ENCODE measurements at places on chromosomes 5 and 9.

- no peaks in the 10 kb centered on the region for H3K36me3 ChIP-seq
- H3K4me3 ChIP-seq: no peak overlapping the region
Observed at GRCh38 chr5:53472279-53472678, 8.2 kb upstream of the FST start.

GRCh38 chr9:74691058-74691457 lies 193.9 kb downstream of the RORB start:
- no peaks in the 10 kb centered on the region for H3K36me3 ChIP-seq
- H3K4me1 ChIP-seq: no peaks in the 10 kb centered on the region
- H3K4me3 ChIP-seq: no peak overlapping the region
- no peak overlapping the region for H3K27ac ChIP-seq

GRCh38 chr5:1041225-1042143 lies 32.9 kb downstream of the NKD2 start:
- H3K27ac ChIP-seq: no peak overlapping the region
- no peaks in the 10 kb centered on the region for H3K36me3 ChIP-seq
- no peaks in the 10 kb centered on the region for H3K4me1 ChIP-seq
- no peak overlapping the region for H3K4me3 ChIP-seq
- H3K27me3 ChIP-seq: no peaks in the 10 kb centered on the region

GRCh38 chr5:136809382-136809781 lies 444.0 kb upstream of the TRPC7 start:
- H3K27ac ChIP-seq: no peak overlapping the region
- H3K27me3 ChIP-seq: no peaks in the 10 kb centered on the region
- H3K36me3 ChIP-seq: no peaks in the 10 kb centered on the region
- no peaks in the 10 kb centered on the region for H3K4me1 ChIP-seq
- no peak overlapping the region for H3K4me3 ChIP-seq

DNA sequence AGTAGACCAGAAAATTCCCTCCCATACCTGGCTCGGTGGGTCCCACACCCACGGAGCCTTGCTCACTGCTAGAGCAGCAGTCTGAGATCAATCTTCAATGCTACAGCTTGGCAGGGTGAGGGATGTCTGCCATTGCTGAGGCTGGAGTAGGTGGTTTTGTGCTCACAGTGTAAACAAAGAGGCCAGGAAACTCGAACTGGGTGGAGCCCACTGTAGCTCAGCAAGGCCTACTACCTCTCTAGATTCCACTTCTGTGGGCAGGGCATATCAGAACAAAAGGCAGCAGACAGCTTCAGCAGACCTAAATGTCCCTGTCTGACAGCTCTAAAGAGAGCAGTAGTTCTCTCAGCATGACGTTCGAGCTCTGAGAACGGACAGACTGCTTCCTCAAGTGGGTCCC lies 5.6 kb upstream of the GZMA start:
- H3K27ac ChIP-seq: no peak overlapping the region
- H3K4me1 ChIP-seq: no peaks in the 10 kb centered on the region
- H3K27me3 ChIP-seq: no peaks in the 10 kb centered on the region
- no peaks in the 10 kb centered on the region for H3K36me3 ChIP-seq

DNA sequence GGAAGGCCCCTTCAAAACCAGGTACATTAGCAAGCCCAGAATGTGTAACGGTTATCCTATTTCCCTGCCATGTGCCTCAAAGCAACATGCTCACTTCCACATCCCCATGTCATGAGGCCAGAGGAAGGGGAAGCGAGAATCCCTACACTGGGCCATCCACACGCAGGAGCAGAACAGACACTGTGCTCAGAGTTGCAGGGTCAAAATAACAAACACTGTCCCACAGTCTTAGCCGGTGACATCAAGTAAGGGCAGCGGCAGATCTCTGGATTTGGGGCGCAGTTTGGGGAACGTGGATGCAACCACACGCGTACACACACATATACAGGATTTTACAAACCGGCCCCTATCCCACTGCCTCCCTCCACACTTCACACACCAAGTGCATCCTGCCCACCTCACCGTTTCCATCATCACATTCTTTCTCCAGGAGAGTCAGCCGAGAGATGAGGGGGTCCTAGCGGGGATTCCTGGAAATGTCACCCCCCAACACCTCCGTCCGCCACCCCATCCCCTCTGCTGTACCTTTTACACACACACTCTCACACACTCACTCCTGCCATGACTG lies 776 bp downstream of the APBA1 start:
- H3K27me3 ChIP-seq: no peaks in the 10 kb centered on the region
- peak overlapping the region; percentile 69 for H3K4me3 ChIP-seq
- no peaks in the 10 kb centered on the region for H3K4me1 ChIP-seq
- peak overlapping the region; percentile 78 for H3K27ac ChIP-seq
- no peaks in the 10 kb centered on the region for H3K36me3 ChIP-seq

DNA sequence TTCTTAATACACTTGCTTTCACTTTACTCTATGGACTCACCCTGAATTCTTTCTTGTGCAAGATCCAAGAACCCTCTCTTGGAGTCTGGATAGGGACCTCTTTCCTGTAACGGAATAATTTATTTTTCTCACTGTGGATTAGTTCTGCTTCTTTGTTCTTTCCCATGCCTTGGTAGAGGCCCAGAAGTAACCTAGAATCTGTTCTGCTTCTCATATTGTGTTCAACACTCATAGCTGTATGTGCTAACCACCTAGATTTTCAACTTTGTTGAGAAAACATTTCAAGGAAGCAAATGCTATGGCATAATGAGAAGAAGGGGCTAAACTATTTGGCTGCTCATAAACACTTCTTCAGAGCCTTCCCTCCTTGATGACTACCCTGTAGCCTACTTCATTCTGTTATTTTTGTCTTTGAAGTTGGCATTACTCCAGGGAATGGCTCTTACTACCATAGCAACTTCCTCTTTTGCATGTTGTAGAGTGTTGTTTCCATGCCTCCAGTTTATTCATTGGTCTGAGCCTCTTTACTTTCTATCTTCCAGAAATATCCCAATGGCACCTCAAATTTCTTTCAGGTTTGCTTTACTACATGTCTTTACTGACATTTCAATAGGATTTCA lies 74.3 kb downstream of the KIAA0825 start:
- H3K27ac ChIP-seq: no peak overlapping the region
- no peak overlapping the region for H3K4me3 ChIP-seq
- H3K36me3 ChIP-seq: no peaks in the 10 kb centered on the region
- no peaks in the 10 kb centered on the region for H3K27me3 ChIP-seq
- no peak for DNase-seq

- no peak overlapping the region for H3K27ac ChIP-seq
- no peaks in the 10 kb centered on the region for H3K36me3 ChIP-seq
- no peaks in the 10 kb centered on the region for H3K4me1 ChIP-seq
- no peaks in the 10 kb centered on the region for H3K27me3 ChIP-seq
- no peak overlapping the region for H3K4me3 ChIP-seq
- no peak for DNase-seq
Observed at GRCh38 chr5:93477816-93478215, 103.2 kb downstream of the NR2F1-AS1 start.

DNA sequence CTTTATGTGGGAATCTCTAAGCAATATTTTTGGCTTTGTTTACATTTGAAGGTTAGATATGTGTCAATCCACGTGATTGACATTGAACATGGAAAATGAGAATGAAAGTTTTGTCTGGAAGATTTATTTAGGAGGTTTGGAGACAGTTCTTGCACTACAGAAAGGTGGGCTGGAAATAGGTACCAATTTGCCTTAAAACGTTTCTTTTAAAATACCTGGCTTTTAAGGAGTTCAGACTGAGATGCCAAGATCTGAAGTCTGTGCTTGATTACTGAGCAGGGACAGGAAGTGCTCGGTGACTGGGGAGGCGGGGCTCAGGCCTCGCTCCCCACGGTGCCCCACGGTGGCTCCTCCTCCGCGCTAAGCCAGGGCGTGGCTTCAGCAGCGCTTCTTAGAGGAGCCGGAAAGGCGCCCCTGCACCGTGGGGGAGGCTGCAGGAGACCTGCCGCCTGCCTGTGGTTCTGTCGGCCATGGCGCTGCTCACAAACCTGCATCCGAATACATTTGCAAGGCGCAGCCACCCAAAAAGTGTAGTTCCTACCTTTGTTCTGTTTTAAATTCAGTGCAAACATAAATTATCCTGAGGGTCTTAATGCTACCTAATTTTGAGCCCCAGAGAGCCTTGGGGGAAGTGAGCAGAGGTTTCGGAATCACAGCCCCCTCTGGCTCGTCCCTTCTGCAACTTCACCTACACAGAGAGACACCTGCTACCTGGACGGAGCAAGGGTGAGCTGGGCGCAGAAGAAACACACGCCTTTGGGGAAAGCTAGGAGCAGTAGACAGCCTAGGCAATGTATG lies 49.2 kb downstream of the USP20 start:
- peaks cover 5% of the 10 kb centered on the region for H3K4me1 ChIP-seq
- H3K27ac ChIP-seq: peak overlapping the region; percentile 92
- peak; percentile 86 for DNase-seq
- peak overlapping the region; percentile 70 for H3K4me3 ChIP-seq

GRCh38 chr5:143284521-143284920 lies 119.0 kb downstream of the NR3C1 start:
- no peak overlapping the region for H3K27ac ChIP-seq
- H3K27me3 ChIP-seq: no peaks in the 10 kb centered on the region
- DNase-seq: no peak
- no peaks in the 10 kb centered on the region for H3K4me1 ChIP-seq
- no peak overlapping the region for H3K4me3 ChIP-seq

DNA sequence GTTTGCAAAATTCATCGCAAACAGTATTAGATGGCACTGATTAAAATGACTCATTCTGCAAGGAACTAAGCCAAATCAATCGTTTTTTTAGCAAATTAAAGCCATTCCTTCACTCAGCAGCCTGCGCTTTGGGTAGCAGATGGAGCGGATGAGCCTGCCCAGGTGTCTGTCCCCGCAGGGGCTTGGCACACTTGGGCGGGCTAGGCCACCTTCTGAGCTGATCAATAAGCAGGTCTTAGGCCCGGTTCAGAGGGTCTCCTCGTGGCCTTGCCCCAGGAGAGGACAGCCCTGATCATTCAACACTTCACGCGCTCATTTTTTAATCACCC lies 78.0 kb upstream of the FCN1 start:
- no peak overlapping the region for H3K27ac ChIP-seq
- H3K27me3 ChIP-seq: no peaks in the 10 kb centered on the region
- H3K4me3 ChIP-seq: no peak overlapping the region
- DNase-seq: no peak
- H3K4me1 ChIP-seq: no peaks in the 10 kb centered on the region
- H3K36me3 ChIP-seq: no peaks in the 10 kb centered on the region

DNA sequence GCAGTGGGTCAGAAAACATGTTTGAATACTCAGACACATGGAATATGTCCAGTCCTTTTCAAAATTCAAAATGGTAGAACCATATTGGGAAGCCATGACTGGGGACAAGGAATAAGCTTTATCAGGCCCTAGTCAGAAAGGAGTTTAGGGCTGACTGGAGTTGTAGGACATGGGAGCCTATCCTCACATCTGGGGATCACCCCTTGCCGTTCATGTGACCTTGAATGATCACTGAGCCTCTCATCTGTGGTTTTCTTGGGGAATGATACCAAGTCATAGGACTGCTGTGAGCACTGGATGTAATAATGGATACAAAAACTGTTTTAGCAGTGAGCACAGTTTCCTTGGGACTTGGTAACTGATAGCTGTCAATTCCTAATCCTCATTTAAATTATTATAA lies 84.7 kb downstream of the IQGAP2 start:
- no peaks in the 10 kb centered on the region for H3K27me3 ChIP-seq
- H3K4me1 ChIP-seq: no peaks in the 10 kb centered on the region
- H3K4me3 ChIP-seq: no peak overlapping the region
- DNase-seq: no peak
- no peak overlapping the region for H3K27ac ChIP-seq

- no peak overlapping the region for H3K27ac ChIP-seq
- H3K4me1 ChIP-seq: no peaks in the 10 kb centered on the region
- H3K27me3 ChIP-seq: no peaks in the 10 kb centered on the region
- H3K36me3 ChIP-seq: no peaks in the 10 kb centered on the region
- DNase-seq: no peak
Observed at GRCh38 chr5:142495531-142495930, 170.7 kb upstream of the SPRY4 start.
